ENCODE measurements at places on chromosomes 2 and 18. TPM values are rescaled to one million over a fixed set of nuclear protein-coding genes. Genes with fewer than 3 reads are reported as not detected.

GRCh38 chr2:234995332-234996068, 43.7 kb downstream of the SH3BP4 start:
- no peak for DNase-seq

GRCh38 chr2:3192920-3193319, 184.7 kb downstream of the EIPR1 start:
- no peak for DNase-seq

DNA sequence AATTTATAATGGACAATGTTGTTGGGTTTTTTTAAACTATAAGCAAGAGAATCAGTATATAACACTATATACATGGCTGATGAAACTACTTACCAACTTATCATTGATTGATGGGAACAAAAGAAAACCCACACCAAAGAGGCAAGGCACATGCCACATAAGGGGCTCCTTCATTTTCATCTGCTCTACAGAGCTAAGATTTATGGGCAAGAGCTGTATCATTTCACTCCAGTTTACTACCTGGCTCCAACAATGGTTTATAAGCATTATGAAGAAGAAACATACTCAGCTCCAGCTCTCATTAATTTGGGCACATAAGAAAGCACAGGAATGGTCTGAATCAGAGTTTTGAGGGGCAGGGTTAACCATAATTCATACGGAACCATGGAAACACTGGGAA, 283.3 kb downstream of the AGPS start:
- DNase-seq = no peak

GRCh38 chr2:27651056-27651455, 12.4 kb downstream of the SUPT7L start:
- DNase-seq = no peak

DNA sequence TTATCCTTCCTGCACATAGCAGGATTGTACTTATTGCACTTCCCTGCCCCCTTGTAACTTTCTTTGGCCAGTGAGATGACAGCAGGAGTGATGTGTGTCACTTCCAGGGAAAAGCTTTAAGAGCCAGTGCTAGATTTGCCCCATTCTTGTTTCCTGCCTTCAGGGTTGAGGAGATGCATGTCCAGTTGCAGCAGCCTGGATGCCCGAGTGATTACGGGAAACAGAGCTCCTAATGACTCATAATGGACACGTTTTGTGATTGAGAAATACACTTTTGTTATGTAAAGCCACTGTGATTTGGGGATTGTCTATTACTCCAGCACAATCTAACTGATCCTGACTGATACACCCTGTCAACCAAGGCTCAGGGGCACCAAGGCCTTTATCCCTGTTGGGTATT, 5.0 kb upstream of the TET3 start:
- no peak for DNase-seq

DNA sequence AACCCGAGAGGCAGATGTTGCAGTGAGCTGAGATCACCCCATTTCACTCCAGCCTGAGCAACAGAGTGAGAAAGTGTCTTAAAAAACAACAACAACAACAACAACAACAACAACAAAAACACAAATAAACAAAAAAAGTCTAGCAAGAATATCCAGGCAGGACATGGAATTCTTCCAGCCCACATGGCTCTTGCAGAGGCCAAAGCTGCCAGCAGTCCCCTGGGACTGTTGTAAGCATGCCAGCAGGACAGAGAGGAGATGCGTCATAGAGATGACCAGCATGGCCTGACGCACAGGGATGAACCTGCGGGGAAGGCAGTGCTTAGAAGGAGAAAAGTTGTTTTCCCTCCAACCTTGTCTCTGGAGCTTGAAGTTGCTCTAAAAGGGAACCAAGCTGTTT, 182.3 kb upstream of the PGAP1 start:
- DNase-seq = no peak

DNA sequence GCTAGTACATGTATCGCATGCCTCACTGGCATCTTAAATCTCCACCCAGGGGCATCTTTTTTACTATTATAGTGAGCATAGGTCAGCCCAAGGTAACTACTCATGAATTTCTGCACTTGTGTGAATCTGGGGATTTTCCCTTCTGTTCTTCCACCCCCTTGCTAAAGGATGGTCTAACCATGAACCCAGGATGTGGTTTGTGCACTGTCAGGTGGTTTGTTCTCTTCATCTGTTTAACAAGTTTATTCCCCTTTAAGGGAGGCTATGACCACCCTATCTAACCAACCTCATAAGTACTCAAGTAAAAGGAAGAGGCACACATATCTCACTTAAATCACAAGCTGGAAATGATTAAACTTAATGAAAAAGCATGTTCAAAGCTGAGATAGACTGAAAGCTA, 243.0 kb downstream of the RPRM start:
- DNase-seq = no peak

DNA sequence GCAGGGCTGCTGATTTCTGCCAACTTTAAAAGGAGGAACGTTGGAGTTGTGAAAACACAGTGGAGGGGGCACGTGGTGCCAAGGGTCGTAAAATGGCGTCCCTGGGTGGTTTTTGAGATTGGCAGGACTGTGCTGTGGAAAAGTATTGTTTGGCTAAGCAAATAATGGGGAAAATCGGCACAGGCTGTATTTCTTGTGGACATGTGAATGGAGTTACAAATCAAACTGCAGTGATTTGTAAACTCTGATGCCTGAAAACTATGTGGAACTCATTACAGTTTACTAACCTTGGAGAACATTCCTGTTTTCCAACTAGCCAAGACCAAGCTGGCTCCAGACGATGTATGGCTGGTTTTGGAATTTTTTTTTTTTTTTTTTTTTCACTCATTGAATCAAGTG, 68.7 kb downstream of the KCTD1 start:
- no peak for DNase-seq

GRCh38 chr18:52130624-52131301, 209.2 kb upstream of the DCC start:
- no peak for DNase-seq

GRCh38 chr2:164910101-164910899, 45.0 kb downstream of the SLC38A11 start:
- DNase-seq = peak; percentile 50

DNA sequence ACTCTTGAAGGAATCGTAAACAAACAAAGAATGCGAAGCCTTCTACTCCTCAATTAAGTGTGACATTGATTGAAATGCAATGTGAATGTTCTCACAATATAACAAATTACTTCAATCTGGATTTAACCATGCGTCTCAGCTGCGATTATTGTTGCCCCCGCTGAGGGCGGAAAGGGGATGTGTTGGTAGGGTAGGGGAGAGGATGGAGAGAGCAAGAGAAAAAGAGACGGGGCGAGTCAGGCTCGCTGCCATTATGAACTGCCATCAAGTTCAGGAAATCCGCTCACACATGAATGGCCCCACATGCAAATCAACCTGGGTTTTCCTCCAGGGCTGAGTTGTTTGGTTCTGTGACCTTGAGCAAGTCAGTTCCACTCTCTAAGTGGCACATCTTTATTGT, 129.8 kb downstream of the PXDN start:
- DNase-seq = peak; percentile 80

GRCh38 chr2:172329774-172330671, 97.4 kb upstream of the ITGA6 start:
- no peak for DNase-seq

- no peak for DNase-seq
These were observed 512.1 kb upstream of the LRATD1 start for GRCh38 chr2:14120376-14120775.

GRCh38 chr2:48939232-48939631, 183.7 kb upstream of the LHCGR start:
- DNase-seq = no peak

DNA sequence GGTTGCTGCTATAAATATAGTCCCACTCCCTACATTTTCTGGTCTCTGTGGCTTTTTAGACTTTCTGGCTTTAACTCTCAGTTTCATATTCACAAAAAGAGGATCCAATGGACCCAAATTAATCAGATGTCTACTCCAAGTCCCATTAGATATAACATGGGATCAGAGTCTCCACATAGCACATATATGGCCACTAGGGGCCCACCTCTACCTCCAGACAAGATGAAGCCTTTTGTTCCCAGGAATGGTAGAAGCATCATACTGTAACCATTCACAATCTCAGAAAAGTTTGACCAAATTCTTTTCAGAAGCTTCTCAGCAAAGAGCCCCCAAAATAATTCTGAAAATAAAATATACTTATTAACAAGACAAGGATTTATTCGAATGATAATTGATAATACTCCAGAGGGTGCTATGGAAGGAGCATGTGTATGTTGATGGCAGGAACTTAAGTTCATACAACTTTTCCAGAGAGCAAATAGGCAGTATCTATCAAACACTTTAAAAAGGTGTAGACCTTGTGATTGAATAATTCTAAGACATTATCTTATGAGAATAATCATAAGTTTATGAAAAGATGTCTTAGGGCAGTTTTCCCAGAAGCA, 382.3 kb upstream of the CRIM1 start:
- no peak for DNase-seq

GRCh38 chr2:226995625-226996041, 159.8 kb downstream of the RHBDD1 start:
- DNase-seq = no peak

DNA sequence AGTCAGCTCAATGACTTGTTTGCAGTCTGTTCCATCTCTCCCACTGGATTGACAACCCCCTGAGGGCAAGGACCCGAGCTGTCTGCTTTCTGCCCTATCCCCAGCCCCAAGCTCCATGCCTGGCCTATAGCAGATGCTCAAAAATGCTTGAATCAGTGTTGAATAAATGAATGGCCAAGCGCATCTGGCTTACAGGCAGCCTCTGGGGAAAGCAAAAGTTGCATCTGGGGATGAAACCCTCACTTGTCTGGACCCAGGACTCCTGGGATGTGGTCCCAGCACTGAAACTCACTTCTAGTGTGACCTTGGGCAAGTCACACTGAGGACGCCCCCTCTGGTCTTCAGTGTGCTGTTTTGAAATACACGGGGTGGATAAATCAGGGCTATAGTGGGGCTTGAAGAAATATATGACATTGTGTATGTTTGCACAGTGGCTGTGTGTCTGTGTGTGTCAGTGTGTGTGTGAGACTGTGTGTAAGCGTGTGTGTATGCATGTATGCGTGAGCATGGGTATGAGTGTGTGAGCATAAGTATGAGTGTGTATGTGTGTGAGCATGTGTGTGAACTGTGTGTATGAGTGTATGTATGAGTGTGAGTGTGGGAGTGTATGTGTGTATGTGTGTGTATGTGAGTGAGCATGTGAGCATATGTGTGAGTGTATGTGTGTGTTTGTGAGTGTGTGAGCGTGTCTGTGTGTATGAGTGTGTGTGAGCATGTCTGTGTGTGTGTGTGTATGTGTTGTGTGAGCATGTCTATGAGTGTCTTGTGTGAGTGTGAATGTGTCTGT, 27.8 kb upstream of the TNS1 start:
- no peak for DNase-seq

GRCh38 chr2:215912299-215912842, 101.0 kb downstream of the MREG start:
- no peak for DNase-seq

- peak; percentile 49 for DNase-seq
These were observed 1.3 kb downstream of the CEP68 start for GRCh38 chr2:65057391-65058052.

The XPO1 gene
- total RNA-seq = 208 TPM

The ALPG gene
- not detected for total RNA-seq

The MEX3C gene
- total RNA-seq = 93.9 TPM

The MEP1B gene
- not detected for total RNA-seq

The NCKAP5 gene
- not detected for total RNA-seq

The GCG gene
- total RNA-seq = not detected

The IL37 gene
- not detected for total RNA-seq

The LINC00305 gene
- not detected for total RNA-seq

The IL1RL2 gene
- total RNA-seq = not detected

The LIPG gene
- not detected for total RNA-seq

The C2orf49 gene
- total RNA-seq = 29.3 TPM

The DPP10 gene
- total RNA-seq = not detected

The GPR45 gene
- not detected for total RNA-seq

The RSAD2 gene
- total RNA-seq = 1.5 TPM

All from B cell (primary cell).